ENCODE measurements at places on chromosomes 7 and 10. TPM values are rescaled to one million over a fixed set of nuclear protein-coding genes. Genes with fewer than 3 reads are reported as not detected.

The ZNF467 gene
- total RNA-seq, result 3.5 TPM

The MAGI2 gene
- total RNA-seq, result 2.7 TPM

The LIPJ gene
- total RNA-seq, result not detected

The OIT3 gene
- total RNA-seq, result 0.13 TPM

The AKR1C8 gene
- not detected for total RNA-seq

The FOXP2 gene
- 5.3 TPM for total RNA-seq

The KCP gene
- total RNA-seq, result 0.53 TPM

The SLC26A3 gene
- not detected for total RNA-seq

The PPIF gene
- 19.5 TPM for total RNA-seq

The NUDT13 gene
- total RNA-seq, result 0.64 TPM

The ITGB8 gene
- 13.8 TPM for total RNA-seq

The ALOX5 gene
- 0.13 TPM for total RNA-seq

The EFCAB10 gene
- 0.51 TPM for total RNA-seq

The NME8 gene
- total RNA-seq, result not detected

The FAM237B gene
- not detected for total RNA-seq

The GDF2 gene
- total RNA-seq, result not detected

The PRSS37 gene
- not detected for total RNA-seq

The ZNF655 gene
- 51.1 TPM for total RNA-seq

The OR13A1 gene
- not detected for total RNA-seq

The UNCX gene
- total RNA-seq, result not detected

The SFXN2 gene
- total RNA-seq, result 0.64 TPM

The MYH16 gene
- 0.53 TPM for total RNA-seq

The AZGP1 gene
- total RNA-seq, result 1.2 TPM

The FKBP9 gene
- total RNA-seq, result 571 TPM

The SLC16A12 gene
- total RNA-seq, result not detected

The HOXA10 gene
- total RNA-seq, result not detected

The STEAP2 gene
- total RNA-seq, result 3.9 TPM

The GPR141 gene
- 0.26 TPM for total RNA-seq

The KIF5B gene
- total RNA-seq, result 197 TPM

The NEURL1 gene
- 1.1 TPM for total RNA-seq

The FGFBP3 gene
- 0.26 TPM for total RNA-seq

The MOGAT3 gene
- not detected for total RNA-seq

The LZTS2 gene
- total RNA-seq, result 30.0 TPM

The IFIT1B gene
- total RNA-seq, result not detected

The OR6V1 gene
- total RNA-seq, result not detected

The KLF14 gene
- total RNA-seq, result not detected

The OR2A1 gene
- total RNA-seq, result not detected

The PGAM2 gene
- total RNA-seq, result 0.53 TPM

The PVRIG gene
- not detected for total RNA-seq

The IPMK gene
- 8.3 TPM for total RNA-seq

The AKR1C3 gene
- 69.5 TPM for total RNA-seq

The EGR2 gene
- 0.13 TPM for total RNA-seq

The TMEM139 gene
- total RNA-seq, result 3.7 TPM

The NEBL gene
- 18.7 TPM for total RNA-seq

The STOX1 gene
- not detected for total RNA-seq

The ENO4 gene
- total RNA-seq, result not detected

The LRRC18 gene
- total RNA-seq, result not detected

The CRPPA gene
- 0.26 TPM for total RNA-seq

The SPDYE3 gene
- not detected for total RNA-seq

The ADAM12 gene
- total RNA-seq, result 1.8 TPM

The PYROXD2 gene
- 1.1 TPM for total RNA-seq

The CRHR2 gene
- not detected for total RNA-seq

The FZD1 gene
- total RNA-seq, result 4.1 TPM

The SYNPO2L gene
- not detected for total RNA-seq

The PRSS2 gene
- not detected for total RNA-seq

The AKAP9 gene
- total RNA-seq, result 34.5 TPM

The HGF gene
- total RNA-seq, result under 0.01 TPM

The LOXL4 gene
- 0.13 TPM for total RNA-seq

The GATA3 gene
- total RNA-seq, result under 0.01 TPM

The MYL10 gene
- total RNA-seq, result not detected
